ENCODE measurements at places on chromosomes 6 and 20.

DNA sequence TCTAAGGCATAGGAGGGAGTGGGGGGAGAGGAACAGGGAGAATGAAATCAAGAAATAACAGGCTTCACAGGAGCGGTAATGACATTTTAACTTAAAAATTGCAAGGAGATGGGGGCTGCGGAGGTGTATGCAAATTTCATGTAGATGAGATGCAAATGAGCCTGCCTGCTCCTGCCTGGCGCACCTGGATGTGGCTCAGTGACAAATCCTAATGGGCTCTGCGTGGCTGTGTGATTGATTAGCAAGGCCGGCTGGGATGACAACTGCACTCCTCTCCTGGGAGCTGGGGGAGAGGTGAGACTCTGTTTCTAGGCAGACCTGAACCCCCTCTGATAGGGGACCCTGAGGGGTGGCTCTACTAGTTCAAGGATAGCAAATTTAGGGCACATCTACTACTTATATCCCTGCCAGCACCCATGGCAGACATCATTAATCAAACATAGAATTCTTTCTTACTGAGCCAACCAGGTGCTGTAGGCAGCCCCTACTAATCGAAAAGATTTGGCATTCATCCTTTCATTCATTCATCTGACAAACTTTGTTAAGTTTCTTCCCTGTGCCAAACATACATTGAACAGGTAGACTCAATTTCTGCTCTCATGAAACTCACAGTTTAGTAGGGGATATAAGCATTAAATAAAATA is 38.4 kb upstream of the TGM2 start:
- no peak for DNase-seq

GRCh38 chr6:80437801-80438200 is 331.3 kb downstream of the BCKDHB start:
- no peak for DNase-seq

DNA sequence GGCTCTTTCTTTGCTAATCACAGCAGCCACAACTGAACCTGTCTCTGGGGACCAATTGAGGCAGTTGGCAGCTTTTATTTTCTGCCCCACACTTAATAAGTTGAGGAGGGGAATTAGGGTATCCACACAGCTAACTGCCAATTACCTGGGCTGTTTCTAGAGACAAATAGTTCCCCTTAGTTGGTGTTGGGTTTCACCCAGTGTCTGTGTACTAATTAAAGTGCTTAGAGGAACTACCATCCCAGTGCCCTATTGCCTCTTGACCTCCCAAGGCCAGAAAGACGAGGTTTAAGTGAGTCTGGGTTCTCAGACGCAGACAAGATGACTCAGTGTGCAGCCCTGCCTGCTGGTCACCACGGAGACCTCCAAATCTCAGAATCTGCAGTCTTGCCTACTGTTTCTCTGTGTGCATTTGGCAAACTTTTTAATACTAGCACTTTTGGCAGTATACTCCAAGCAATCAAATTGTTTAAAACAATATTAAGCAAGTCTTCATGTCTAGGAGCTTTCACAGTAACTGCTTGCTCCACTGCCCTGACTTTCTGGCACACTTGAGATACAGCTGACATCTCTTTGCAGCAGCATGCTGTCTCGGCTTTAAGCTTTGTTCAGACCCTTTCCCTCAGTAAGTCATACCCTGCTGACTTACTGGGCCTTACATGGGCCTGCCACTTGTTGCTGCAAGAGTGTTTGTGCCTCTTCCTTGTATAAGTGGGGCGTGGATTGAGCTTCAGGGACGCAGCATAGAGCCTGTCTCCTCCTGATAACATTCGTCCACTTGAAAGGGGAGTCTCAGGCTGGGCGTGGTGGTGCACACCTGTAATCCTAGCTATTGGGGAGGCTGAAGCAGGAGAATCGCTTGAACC is 31.9 kb downstream of the STK35 start:
- no peak for DNase-seq

DNA sequence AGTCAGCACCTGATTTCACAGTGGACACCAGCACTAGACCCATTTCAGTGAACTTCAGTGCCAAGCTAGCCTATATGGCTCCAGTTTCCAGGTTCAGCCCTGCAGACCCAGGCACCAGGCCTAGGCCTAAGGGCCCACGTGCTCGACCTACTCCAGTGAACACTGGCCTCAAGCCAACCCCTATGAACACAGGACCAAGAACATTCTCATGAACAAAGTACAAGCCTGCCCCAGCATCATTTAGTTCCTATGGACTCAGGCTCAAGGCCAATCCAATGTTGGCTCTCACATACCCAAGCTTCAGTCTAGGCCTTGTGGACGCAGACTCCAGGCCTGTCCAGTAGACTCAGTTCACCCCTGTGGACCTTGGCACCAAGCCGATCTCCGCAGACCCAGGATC is 385.5 kb downstream of the DHX35 start:
- no peak for DNase-seq

DNA sequence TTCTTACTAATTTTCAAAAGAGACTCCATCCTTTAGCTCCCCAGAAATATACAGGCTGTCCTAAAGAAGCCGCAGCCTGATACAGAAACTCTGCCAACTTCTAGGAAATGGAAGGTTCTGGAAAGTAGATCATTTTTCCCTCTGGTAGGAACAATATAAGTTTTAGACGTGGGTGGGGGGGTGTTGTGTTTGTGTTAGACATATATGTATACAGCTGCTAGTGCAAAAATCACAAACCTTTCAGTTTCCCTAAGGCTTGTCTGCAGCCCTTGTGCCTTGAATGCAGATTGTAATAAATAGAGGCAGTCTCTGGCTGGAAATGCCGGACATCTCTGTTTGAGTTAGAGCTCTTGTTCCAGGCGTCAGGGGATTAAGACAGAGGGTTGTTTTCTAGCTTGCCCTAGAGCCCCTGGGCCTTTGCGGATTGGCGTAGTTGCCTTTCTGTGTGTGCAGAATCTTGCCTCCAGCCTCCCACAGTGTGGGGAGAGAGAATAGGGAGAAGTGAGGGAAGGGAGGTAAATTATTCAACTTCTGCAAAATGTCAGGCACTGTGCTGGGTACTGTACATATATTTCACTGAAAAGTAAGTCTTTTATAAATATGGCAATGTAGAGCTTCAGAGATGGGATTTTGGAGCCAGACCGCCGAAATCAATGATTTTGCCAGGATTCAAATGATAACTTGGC is 269.7 kb downstream of the PRL start:
- DNase-seq = no peak

- DNase-seq = no peak
These were observed 436.7 kb downstream of the MEI4 start for GRCh38 chr6:78089531-78089930.
